Amniotic epithelial cell (primary cell): ENCODE measurements at places on chromosomes 7 and 10.

DNA sequence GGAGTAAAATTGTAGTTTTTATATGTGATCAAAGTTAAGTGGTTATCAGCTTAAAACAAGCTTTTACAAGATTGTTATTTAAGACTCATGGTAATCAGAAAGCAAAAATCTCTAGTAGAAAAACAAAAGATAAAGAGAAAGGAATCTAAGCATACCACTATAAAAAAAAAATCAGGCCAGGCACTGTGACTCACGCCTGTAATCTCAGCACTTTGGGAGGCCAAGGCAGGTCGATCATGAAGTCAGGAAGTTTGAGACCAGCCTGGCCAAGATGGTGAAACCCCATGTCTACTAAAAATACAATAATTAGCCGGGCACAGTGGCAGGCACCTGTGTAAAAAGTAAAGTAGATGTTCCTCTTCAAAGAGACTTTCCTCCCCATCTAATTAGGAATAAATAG, 265.9 kb upstream of the NRP1 start:
- DNase-seq: peak; percentile 64

DNA sequence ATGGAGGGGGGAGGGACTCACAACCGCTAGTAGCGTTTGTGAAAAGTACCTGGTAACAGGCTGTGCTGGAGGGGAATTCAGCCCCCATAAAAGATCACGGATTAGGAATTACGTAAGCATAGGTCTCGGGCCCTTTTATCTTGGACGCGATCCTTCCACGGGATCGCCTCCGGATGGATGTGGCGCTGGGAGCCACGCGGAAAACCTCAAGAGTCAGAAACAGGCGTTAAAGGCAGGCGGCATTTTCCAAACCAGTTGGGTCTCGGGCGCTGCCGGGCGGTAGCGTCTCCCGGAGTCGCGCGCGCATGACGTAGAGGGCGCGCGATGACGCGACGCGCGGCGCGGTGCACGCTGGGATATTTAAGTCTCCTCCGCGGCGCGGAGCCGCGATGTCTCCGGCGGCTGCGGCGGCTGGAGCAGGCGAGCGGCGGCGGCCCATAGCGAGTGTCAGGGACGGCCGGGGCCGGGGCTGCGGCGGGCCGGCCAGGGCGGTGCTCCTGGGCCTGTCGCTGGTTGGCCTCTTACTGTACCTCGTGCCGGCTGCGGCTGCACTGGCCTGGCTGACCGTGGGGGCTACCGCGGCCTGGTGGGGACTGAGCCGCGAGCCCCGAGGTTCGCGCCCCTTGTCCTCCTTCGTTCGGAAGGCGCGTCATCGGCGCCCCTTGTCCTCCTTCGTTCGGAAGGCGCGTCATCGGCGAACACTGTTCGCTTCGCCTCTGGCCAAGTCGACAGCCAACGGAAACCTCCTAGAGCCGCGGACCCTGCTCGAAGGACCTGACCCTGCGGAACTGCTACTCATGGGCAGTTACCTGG, at the start of gene POM121:
POM121 (plus strand) TSS at position 363 of the 813 bp plus-strand sequence; CDS start at position 390, 27 bp downstream.
- peak; percentile 83 for DNase-seq

DNA sequence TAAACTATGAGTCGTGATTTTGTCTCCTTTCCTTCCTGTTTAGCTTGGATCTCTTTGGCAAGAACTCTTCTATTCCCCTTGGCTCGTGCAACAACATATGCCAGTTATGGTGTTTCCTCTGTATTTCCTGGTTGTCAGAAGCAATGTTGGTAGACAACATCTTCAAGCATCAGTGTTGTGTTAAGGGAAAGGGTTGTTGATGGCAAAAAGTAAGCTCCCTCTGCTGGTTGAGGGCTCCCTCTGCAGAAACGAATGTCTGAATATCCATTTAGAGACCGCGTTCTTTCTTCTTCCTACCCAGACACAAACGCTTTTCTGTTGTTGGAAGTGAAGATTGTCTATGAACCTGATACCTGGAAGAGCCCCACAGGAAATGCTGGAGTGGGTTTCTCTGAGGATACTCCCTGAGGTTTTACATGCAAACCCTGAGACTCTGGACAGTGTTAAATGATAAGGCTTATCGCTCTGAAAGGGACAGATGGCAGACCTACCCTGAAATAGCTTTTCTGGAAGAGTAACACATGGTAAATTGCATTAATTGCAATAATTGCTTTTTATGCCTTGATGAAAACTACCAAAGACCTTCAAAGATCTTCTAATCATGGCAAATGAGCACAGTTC, 23.5 kb upstream of the C1QL3 start:
- DNase-seq: peak; percentile 32

DNA sequence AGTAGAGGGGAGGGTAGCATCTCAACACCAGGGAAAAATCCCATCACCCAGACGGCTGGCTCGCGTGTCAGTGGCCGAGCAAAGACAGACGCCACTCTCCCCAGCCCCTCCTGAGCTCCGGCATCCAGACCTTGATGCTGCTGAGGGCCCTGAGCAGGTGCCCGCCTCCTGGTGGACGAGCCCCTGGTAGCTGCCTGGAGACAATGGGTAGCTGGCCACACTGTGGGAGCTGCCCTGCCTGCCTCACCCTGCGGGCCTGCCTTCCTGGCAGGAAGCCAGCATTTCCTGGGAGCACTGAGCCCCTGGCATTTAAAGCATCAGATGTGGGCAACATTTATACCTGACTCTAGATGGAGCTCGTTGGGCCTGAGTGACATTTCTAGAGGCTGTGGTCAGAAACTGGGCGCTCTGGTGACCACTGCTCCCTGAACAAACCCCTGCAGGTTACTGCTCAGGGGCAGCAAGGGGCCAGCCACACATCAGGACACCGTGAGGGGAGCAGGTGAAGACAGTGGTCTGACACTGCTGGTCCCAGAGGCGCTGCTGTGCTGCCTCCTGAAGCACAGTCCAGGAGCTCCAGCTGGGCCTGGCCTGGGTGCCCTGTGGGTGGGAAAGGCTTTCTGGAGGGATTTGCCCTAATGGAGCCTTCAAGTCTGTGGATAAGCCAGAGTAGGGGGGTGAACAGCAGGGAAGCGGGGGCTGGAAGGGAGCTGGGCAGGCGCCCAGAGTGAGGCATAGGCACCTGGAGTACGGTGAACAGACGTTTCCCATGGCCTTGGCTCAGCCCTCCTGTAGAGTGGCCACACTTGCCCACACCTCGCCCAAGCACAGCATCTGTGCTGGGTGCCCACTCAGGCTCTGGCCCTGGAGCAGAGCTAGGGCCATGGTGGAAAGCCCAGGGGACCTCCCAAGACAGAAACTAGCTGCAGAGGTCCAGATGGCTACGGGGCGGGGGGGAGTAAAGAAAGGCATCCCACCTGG, 138.7 kb downstream of the MAPK8 start:
- peak; percentile 25 for DNase-seq

DNA sequence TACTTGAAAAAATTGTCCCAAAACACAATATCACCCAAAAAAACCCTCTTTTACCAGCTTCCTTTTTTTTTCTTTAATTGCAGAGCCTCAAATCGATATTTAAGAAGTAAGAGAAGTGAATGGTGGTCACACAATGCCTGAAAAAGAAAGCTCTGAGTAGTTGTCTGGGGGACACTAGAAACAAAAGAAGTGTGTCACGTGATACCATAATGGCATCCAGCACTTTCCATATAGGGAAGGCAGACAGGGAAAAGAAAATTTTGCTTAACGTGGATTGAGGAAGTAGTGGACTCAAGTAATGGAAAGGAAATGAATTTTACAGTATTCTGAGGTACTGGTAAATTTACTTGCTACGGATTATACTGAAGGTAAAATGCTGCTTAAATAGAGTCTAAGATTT, 765.9 kb upstream of the C7orf33 start:
- DNase-seq: no peak

GRCh38 chr10:80413271-80413996, 5.1 kb downstream of the PRXL2A start:
- peak; percentile 62 for DNase-seq

GRCh38 chr10:61389887-61390286, 63.3 kb downstream of the TMEM26 start:
- peak; percentile 67 for DNase-seq

GRCh38 chr10:74821501-74821900, 4.9 kb upstream of the KAT6B start:
- DNase-seq: no peak

GRCh38 chr10:129530581-129530980, 63.5 kb downstream of the MGMT start:
- DNase-seq: no peak

DNA sequence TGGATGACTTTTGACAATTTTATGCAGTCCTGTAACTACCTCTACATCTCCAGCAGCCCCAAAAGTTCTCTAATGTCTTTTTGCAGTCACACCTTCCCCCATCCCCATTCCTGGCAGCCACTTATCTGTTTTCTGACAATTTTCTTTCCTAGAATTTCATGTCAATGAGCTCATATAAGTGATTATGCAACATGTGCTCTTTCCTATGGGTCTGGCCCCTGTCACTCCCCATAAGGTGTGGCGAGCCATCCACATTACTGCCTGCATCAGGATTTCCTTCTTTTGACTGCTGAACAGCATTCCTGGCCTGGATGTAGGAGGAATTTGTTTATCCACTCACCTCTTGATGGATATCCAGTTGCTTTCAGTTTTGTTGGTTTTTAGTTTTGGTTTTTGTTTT, 146.7 kb upstream of the MGMT start:
- DNase-seq: no peak

GRCh38 chr10:49300140-49300974, 1.4 kb downstream of the C10orf71 start:
- DNase-seq: no peak

- DNase-seq: no peak
Observed at GRCh38 chr10:124245191-124245590, 151.8 kb upstream of the CHST15 start.

GRCh38 chr7:55271069-55271626, 94.0 kb upstream of the LANCL2 start:
- no peak for DNase-seq

GRCh38 chr10:46524472-46525176, 31.8 kb downstream of the GPRIN2 start:
- peak; percentile 83 for DNase-seq

DNA sequence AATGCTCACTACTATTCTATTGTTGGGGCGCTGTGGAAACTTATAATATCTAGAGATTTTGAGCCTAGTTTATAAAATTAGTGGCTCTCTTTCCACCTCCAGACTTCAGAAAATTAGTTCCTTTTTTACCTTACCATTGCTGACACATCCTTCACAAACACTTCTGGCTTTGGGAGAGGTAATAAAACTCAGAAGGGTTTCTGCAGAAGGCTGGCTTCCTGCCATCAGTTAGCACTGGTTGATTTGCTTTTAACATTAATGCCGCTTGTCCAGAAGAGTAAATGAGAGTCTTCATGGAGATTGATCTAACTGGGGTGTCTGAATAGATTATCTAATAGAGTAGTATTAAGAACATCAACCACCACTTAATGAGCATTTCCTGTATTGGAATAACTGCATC, 20.3 kb downstream of the ACSM6 start:
- no peak for DNase-seq

DNA sequence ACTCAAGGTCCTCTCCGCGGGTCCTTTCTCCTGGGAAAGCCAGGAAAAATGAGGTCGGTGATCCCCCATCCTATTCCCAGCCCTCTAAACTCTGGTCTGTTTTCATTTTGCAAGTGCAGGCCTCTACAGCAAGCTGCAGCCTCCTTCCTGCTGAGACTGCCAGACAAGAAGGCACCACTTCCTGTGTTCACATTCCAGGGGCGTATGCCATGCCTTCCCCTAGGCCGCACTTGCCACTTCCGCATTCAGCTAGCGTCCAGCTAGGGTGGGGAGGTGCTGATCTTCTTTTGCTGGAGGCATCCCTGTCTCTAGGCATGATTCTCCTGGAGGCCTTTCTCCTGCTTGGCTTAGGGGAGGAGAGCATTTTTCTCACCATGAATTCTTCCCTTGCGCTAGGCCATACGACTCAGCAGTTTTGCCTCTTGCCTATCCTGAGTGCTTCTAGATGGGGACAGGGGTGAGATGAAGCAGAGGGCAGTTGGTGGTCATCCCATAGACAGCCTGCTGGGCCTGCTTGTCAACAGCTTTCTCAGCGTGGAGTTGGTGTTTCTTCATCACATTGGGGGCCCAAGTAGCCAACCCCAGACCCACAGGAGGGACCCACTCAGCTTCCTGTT, 328.9 kb downstream of the RPS24 start:
- DNase-seq: peak; percentile 83

GRCh38 chr10:78432583-78432982, 398.9 kb downstream of the RPS24 start:
- DNase-seq: no peak

GRCh38 chr10:10367264-10367663, 650.4 kb upstream of the CELF2 start:
- no peak for DNase-seq

DNA sequence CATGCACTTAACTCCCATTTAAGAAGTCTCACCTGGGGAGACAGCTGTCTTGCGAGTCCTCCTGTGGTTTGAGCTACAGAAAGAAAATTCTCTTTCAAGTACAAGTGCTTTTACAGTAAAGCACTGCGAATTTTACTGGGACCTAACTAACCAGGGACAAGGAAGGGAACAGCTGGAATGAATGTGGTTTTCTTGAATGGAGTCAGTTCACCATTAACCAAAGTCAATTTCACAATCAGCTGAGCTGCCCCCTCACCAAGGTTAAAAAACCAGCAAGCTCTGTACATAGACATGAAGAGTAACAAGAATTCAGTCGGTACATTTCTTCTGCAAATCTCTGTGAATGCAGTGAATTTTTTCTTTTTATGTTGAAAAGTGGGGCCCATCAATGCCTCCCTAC, 56.3 kb downstream of the GFRA1 start:
- DNase-seq: peak; percentile 13

DNA sequence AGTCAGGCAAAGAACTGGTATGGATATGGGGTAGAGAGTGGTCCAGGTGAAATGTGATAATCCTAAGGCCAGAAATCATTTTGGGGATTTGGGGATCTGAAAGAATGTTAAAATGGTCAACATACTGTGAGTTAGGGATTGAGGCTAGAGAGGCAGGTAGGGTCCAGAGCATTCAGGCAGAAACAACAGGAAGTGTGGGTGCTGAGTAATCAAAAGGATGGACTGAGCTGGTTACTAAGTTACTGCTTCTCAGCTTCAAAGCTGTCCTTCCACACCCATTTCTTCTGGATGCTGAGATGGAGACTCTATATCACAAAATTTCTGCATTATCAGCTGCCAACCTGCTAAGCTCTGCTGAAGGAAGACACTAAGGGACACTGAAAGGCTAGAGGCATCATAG, 30.6 kb upstream of the PRKCQ start:
- DNase-seq: no peak

DNA sequence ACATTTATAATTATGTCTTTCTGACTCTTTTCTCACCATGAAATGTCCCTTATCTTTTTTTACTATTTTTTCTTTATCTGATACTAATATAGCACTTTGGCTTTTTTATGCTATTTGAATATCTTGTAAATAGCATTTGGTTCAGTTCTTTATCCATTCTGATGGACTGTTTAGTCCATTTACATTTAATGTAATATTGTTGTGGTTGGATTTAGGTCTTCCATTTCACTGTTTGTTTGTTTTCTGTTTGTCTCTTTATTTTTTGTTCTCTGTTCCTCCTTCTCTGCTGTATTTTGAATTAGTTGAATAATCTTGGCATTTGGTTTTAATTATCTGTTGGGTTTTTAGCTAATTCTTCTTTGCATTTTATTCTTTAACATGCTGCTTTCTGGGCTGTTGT, 89.8 kb downstream of the ANKIB1 start:
- no peak for DNase-seq
